ENCODE measurements at places on chromosomes 12 and 14.

- no peak for DNase-seq
These were observed 33.4 kb upstream of the ERGIC2 start for GRCh38 chr12:29414368-29414767.

DNA sequence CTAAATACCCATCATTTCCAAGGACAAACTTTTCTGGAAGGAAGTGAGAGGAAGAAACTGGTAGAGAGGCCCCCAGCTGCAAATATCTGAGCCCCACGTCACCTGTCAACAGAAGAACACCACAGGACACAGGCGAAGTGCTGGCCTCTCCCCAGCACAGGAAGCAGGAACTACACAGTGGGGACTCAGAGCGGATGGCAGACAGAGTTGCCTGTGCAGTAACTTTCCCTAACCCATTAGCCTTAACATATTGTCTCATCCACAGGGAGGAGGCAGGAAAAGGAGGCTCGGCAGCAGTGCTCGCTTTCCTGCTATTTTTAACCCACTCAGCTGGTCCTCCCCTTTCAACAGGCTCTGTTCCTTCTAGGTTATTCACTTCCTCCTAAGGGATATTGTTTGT is 111.5 kb upstream of the TMPO start:
- no peak for DNase-seq

DNA sequence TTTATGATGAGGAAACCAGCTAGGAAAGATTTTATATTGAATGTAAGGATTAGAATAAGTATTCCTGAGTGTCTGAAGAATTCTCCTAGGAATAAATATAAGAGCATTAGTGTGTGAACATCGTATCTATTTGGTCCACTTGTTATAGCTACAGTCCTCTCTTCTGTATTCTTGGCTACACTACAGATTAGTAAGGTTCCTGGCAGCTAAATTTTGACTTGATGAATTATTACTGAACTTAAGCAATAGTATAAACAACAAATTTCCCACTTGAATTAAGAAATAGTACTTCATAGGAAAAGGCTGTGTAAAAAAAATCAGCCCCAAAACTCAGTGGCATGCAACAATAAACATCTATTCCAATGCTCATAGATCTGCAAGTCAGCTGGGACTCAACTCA is 138.4 kb upstream of the G2E3 start:
- DNase-seq, result no peak

DNA sequence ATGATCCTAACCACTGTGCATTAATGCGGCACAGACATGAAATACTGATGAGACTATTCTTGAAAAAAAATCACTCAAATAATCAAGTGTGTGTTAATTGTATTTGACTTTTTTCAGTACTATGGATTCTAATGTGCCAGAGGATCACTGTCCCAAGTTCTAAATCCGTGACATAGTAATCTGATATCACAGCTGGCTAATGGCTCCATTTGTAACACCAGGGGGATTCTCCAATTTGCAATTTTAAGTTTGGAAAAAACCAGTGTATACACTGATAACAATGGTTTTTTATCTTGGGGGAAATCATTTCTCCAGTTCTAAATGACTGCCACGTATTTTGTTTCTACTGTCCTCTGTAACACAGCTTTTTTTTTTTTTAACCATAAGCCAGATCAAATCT is 33.0 kb downstream of the MPHOSPH9 start:
- DNase-seq, result no peak

GRCh38 chr14:36055052-36055378 is 121.5 kb downstream of the PTCSC3 start:
- no peak for DNase-seq

DNA sequence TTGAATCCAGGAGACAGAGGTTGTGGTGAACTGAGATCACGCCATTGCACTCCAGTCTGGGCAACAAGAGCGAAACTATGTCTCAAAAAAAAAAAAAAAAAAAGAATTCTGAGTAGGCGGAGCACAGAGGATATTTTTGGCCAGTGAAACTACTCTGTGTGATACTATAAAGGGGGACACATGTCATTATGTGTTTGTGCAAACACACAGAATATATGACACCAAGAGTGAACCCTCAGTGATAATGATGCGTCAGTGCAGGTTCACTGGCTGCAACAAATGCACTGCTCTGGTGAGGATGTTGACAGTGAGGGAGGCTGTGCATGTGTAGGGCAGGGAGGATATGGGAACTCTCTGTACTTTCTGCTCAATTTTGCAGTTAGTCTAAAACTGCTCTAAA is 24.2 kb downstream of the FBXO21 start:
- DNase-seq, result no peak

- no peak for DNase-seq
These were observed 4.1 kb upstream of the TUBA1C start for GRCh38 chr12:49260571-49261363.

DNA sequence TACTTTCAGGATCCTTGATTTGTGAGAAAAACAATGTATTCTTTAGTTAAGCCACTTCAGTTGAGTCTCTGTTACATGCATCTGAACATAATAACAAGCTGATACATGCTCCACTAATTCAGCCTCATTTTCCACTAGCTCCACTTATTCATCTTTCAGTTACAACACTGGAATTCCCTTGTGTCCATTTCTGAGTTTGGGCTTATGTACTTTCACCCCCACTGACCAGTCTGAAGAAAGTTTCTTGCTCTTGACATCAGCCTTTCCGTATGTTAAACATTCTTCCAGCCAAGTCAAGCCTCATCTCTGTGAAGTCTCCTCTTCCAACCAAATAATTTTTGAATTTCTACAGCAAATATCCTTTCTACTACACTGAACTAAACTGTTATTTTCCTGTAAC is 592.5 kb upstream of the NOVA1 start:
- DNase-seq, result no peak

DNA sequence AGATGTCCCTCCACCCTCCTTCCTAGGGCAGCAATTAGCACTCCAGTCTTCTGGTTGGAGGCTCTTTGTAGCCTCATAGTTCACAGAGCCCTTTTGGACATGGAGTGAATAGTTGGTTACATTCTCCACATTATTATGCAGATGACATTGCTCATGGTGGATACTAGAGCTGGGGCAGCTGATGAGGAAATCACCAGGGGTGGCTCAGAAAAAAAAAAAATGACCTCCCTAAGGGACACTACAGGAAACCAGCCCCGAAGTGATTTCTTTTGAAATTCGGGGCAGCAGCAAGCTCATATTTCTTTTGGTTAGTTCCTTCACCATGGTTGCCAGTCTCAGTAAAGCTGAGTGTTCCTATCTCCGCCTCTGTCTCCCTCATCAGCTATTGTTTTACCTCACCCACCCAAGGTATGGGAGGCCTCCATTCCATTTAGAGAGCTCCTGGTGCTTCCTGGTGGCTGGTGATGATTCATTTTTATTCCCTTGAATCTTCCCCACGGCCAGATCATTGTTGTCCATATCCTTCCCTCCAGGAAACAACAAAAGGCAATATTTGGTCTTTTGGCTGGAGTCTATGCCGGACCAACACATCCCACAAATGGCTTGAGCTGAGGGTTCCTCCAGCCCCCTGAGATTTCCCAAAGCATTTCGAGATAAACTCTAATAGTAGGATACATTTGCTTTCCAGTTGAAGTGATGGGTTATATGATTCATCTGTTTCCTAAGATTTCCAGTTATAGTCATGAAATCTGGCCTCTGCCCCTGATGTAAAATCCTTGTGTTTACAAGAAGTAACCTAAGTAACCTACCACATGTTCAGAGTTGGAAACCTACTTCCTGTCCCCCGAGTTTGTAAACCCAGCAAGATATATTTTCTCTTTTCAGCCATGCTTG is 56.2 kb upstream of the NID2 start:
- peak; percentile 8 for DNase-seq

Measured in caudate nucleus (tissue), 63 donors.